ENCODE measurements at places on chromosomes 5 and 9. TPM values are rescaled to one million over a fixed set of nuclear protein-coding genes. Genes with fewer than 3 reads are reported as not detected.

The C5orf34 gene
- 1.9 TPM for total RNA-seq

The OR1J2 gene
- total RNA-seq = not detected

The FAM221B gene
- not detected for total RNA-seq

GRCh38 chr9:132498531-132499210 is 83.7 kb upstream of the BARHL1 start:
- no peak for DNase-seq

The MARVELD2 gene
- total RNA-seq = 51.2 TPM

- peak; percentile 33 for DNase-seq
Measured at GRCh38 chr9:123267481-123268198, 746 bp downstream of the STRBP start.

- DNase-seq = no peak
Measured at GRCh38 chr9:112002131-112002846, 105.7 kb downstream of the UGCG start.

GRCh38 chr9:87613265-87614111 is 112.4 kb upstream of the CTSL start:
- DNase-seq = no peak

The DEPDC1B gene
- 25.1 TPM for total RNA-seq

The APBA1 gene
- total RNA-seq = 6.3 TPM

- no peak for DNase-seq
Measured at GRCh38 chr5:19047277-19047676, 940.7 kb downstream of the CDH18 start.

DNA sequence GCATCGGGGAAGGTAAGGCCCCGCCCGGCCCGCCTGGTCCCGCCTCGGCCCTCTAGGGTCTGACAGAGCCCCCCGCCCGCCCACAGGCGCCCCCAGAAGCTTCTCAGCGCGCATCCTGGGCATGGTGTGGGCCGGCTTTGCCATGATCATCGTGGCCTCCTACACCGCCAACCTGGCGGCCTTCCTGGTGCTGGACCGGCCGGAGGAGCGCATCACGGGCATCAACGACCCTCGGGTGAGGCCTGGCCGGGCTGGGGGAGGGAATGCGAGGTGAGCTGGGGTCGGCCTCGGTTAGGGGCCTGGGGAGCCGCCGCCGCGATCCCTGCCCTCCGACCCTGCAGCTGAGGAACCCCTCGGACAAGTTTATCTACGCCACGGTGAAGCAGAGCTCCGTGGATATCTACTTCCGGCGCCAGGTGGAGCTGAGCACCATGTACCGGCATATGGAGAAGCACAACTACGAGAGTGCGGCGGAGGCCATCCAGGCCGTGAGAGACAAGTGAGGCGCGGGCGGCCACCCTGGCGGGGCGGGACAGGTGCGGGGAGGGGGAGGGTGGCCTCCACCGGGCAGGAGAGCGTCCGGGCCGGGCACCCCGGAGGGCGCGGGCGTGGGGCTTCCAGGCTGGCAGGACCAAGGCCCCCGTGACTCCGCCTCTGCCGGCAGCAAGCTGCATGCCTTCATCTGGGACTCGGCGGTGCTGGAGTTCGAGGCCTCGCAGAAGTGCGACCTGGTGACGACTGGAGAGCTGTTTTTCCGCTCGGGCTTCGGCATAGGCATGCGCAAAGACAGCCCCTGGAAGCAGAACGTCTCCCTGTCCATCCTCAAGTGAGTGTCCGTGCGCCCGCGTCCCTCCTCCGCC is 7.1 kb downstream of the LRRC26 start:
- peak; percentile 63 for DNase-seq

The GNA14 gene
- 11.7 TPM for total RNA-seq

GRCh38 chr9:111957856-111958631 is 61.4 kb downstream of the UGCG start:
- no peak for DNase-seq

The FREM1 gene
- total RNA-seq = 1.1 TPM

DNA sequence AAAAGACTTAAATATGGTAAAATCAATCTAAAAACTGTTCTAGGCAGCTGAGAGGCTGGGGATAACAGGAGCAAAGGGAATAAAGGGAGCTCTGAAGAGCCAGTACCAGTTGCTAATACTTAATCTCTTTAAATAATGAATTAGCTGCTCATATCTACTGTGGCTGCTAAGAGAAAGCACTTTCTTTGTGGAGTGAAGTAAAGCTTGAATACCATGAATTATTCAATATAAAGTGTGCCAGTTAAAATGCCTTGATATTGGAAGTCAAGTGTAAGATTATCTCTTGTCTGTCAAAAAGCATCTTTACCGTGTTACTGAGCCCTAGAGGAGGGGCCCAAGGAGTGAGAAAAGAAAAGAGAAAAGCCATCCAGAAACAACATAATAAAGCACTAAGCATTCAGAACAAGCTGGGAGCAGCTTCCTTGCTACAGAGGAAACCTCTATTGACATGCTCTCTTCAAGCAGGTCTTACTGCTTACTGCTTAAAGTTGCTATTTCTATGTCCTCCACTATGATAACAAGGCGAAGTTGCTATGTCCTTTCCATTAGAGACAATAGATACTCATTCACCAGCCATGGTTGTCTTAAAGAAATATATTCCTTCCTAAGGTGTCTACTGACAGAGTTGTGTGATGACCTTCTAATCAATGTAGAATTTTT is 297.4 kb downstream of the CETN3 start:
- DNase-seq = no peak

The CORO2A gene
- total RNA-seq = 68.1 TPM

GRCh38 chr9:4704129-4704528 is 24.8 kb downstream of the CDC37L1 start:
- no peak for DNase-seq

- DNase-seq = no peak
Measured at GRCh38 chr5:3996707-3997336, 401.2 kb downstream of the IRX1 start.

- no peak for DNase-seq
Measured at GRCh38 chr9:731474-731873, 110.0 kb upstream of the DMRT1 start.

DNA sequence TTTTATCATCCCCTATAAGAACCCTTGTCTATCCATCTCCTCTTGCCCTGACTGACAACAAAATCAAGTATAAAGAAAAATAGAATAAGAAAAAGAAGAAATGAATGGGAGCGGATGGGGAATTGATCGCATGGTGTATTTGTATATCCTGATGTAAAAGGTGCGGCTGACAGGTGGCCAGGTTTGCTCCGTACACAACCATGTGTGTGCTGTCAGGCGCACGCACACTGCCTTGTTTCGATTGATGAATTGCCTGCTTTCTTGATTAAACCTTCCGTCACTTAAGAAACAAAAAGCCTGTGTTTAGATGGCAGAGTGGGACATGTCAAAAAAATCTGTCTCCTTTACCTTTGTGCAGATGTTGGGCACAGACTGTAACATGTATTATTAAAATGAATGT is 102.6 kb downstream of the MVB12B start:
- DNase-seq = no peak

The GAPT gene
- total RNA-seq = 1.3 TPM

DNA sequence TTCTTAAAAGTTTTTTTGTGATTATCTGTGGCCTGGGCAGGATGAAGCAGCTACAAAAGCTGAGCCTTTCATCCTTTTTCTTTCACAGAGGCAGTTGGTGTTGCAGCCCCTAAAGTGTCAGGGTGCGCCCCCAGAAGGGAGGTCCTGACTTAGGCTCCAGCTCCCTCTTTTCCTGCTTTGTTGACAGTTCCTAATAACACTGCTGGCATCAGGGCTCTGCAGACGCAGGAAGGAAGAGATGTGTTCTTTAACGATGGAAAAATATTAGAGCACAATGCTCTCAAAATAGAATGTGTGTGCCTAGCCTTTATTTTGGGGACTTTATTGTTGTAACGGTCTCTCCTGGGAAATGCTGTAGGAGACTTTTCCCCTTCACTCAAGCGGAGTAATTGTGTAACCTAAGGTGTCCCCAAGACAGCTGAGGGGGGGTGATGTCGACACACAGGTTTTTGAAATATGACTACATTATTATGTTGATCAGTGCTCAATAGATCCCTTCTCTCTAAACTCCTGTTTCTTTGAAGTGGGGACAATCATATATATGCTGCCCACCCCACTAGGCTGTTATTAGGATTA is 135.6 kb downstream of the SEMA6A start:
- no peak for DNase-seq

The ADAMTS2 gene
- 4.0 TPM for total RNA-seq

Measured in colonic mucosa (tissue), 4 donors.